ENCODE measurements at places on chromosomes 1 and 21. TPM values are rescaled to one million over a fixed set of nuclear protein-coding genes. Genes with fewer than 3 reads are reported as not detected.

The SPRR1A gene
- not detected for total RNA-seq

The TOR1AIP1 gene
- 38.9 TPM for total RNA-seq

The OR2L8 gene
- total RNA-seq = not detected

The LMNA gene
- 1,358 TPM for total RNA-seq

The HTR1D gene
- total RNA-seq = not detected

The HMGCS2 gene
- total RNA-seq = not detected

The VASH2 gene
- under 0.01 TPM for total RNA-seq

The MAP3K21 gene
- total RNA-seq = 3.7 TPM

The CIART gene
- total RNA-seq = 1.2 TPM

The NR5A2 gene
- total RNA-seq = not detected

The CD1C gene
- not detected for total RNA-seq

The ANKRD65 gene
- total RNA-seq = 0.73 TPM

The PRR9 gene
- not detected for total RNA-seq

The FMO1 gene
- not detected for total RNA-seq

The RPS6KA1 gene
- 7.0 TPM for total RNA-seq

The PPIAL4G gene
- total RNA-seq = not detected

The FAM89A gene
- 4.1 TPM for total RNA-seq

The CCDC30 gene
- total RNA-seq = 1.5 TPM

The FOXO6 gene
- total RNA-seq = not detected

The UQCRHL gene
- 2.2 TPM for total RNA-seq

The PDZK1IP1 gene
- not detected for total RNA-seq

The C1orf94 gene
- under 0.01 TPM for total RNA-seq

The PROK1 gene
- not detected for total RNA-seq

The CDK11A gene
- 12.5 TPM for total RNA-seq

The CFAP45 gene
- 0.37 TPM for total RNA-seq

The ERVH48-1 gene
- not detected for total RNA-seq

The APCS gene
- not detected for total RNA-seq

The MXRA8 gene
- 243 TPM for total RNA-seq

The GJA4 gene
- total RNA-seq = not detected

The MROH9 gene
- total RNA-seq = not detected

All from subcutaneous preadipocyte (primary cell).